ENCODE measurements at places on chromosomes 3 and 15. TPM values are rescaled to one million over a fixed set of nuclear protein-coding genes. Genes with fewer than 3 reads are reported as not detected.

GRCh38 chr3:175163686-175164085 lies 304.6 kb downstream of the NAALADL2 start:
- DNase-seq = no peak

- peak; percentile 29 for DNase-seq
Observed at GRCh38 chr3:14120111-14120920, 4.4 kb downstream of the CHCHD4 start.

DNA sequence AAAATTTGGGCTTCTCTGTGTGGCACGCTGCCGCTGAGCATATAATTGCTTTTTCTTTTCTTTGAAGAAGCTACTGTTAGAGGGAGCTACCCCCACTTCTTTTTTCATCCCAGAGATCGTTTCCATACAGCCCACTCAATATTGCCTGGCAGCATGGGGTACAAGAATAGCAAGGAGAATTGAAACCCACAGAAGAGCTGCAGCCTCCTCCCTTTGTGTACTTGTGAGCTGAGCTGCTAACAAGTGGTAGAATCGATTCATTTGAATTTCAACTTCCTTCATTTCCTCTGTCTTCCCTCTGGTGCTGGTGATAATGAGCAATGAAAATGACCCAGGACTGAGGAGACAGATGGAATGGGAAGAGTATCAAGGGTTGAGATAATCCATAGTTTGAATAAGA lies 64.9 kb downstream of the LRRC3B start:
- no peak for DNase-seq

DNA sequence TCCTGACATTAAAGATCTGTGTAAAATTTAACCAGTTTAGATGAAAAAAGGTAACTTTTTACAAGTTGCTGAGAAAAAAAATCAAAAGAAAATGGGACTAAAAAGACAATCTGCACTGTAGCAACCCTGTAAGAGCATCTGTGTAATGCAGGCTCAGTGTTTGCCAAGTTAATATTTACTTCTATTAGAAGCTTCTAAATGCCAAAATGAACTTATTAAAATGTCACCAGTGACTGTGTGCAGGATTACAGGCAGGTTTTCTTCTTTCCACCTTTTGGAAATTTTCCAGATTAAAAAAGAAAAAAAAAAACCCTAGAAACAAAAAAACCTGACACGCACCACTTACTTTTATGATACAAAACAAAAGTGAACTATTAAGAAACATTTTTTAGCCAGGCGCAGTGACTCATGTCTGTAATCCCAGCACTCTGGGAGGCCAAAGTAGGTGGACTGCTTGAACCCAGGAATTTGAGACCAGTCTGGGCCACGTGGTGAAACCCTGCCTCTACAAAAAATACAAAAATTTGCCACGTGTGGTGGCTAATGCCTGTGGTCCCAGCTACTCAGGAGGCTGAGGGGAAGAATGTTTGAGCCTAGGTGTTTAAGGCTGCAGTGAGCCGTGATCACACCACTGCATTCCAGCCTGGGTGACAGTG lies 87.2 kb downstream of the TJP1 start:
- no peak for DNase-seq

DNA sequence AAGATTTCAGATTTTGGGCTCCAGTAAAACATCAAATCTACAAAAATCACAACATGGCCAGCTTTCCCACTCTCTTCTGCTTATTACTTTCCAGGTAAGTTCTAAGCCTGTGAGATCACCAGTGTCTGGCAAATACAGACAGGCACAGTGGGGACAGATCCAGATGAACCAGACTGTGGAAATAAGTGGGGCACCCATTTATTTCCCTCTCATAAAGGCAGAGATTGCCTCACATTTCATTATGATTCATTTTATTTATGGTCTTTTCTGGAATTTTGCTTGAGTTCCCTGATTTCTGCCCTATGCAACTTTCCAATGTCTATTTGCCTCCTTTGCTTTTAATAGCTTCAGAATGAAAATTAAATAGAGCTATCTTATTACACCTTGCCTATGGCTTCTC lies 66.8 kb downstream of the GREM1 start:
- DNase-seq = no peak

- DNase-seq = no peak
Observed at GRCh38 chr15:52220251-52220650, 29.1 kb upstream of the GNB5 start.

GRCh38 chr3:129003578-129004112 lies 2.5 kb downstream of the EFCC1 start:
- DNase-seq = no peak

DNA sequence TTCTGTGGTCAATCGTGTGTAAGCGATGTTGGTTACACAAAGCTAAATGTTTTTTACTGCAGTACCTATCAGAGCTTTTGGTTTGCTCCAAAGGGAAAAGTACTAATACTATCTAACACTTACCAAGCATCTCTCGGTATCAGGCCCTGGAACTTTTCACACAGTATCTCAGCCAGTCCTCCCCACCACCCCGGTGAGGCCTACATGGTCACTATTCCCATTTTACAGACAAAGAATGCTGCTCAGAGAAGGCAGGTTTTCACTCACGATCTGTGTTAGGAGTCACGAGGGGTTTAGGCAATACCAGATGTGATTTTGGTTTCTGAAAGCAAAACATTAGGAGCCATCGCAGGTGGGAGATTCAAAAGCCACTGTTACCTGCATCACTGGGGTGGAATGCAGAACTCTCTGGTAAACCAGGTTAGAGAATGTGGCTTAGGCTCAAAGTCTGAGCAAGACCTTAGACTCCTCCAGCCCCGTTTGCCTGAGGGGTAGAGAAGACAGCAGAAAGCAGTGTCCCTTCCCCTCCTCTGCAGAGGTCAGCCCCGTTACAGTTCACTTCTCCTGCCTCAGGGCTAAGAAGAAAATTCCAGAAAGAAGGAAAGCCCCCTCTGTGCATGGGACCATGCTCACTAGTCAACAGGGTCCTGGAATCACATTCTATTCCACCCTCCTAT lies 57.2 kb downstream of the XXYLT1 start:
- DNase-seq = peak; percentile 37

SLC7A14 gene
- 13.5 TPM for total RNA-seq

- no peak for DNase-seq
Observed at GRCh38 chr3:186284661-186285060, 77.4 kb downstream of the DGKG start.

STRIT1 gene
- not detected for total RNA-seq

CHRM5 gene
- total RNA-seq = not detected

UQCRC1 gene
- 273 TPM for total RNA-seq

- DNase-seq = no peak
Observed at GRCh38 chr3:23602971-23603370, 202.8 kb upstream of the UBE2E1 start.

GRCh38 chr3:148077318-148077923 lies 620.3 kb upstream of the AGTR1 start:
- DNase-seq = no peak

DNA sequence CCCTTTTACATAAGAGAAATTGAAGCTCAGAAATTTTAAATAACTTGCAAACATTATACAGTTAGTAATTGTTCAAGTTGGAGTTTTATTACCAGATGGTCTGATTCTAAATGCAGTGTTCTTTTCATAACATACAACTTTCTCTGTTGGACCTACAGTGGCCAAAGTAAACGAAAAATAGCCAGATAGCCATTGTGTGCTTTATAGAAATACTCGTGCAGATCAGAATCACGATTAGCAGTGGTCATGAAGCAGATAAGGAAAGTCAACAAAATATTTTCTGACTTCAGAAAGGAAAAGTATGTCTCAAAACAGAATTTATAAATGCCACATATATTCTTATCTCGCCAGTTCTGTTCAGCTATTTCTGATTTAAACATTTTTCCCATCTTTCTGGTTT lies 436.9 kb downstream of the CNTN6 start:
- DNase-seq = no peak

DNA sequence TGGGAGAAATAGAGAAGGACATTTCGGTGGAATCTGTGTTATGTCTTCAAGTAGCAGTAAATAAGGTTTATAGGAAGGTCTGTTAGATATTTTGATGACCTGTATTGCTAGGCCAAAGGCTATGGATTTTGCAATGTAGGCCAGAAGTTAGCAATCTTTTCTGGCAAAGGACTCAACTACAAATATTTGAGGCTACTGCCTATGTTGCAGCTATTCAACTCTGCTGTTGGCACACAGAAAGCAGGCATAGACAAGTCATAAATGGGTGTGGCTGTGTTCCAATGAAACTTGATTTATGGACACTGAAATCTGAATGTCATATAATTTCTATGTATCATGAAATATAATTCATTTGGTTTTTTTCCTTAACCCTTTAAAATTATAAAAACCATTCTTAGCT lies 438.7 kb upstream of the C2CD4B start:
- DNase-seq = no peak

GRCh38 chr3:29416514-29416913 lies 135.6 kb downstream of the RBMS3 start:
- no peak for DNase-seq

RSL24D1 gene
- total RNA-seq = 65.8 TPM

- DNase-seq = no peak
Observed at GRCh38 chr3:171865191-171865865, 22.2 kb downstream of the TMEM212 start.

- DNase-seq = no peak
Observed at GRCh38 chr15:74318376-74319137, 48.9 kb downstream of the CYP11A1 start.

- DNase-seq = peak; percentile 78
Observed at GRCh38 chr3:40309925-40310695, 603 bp downstream of the EIF1B start.

DNA sequence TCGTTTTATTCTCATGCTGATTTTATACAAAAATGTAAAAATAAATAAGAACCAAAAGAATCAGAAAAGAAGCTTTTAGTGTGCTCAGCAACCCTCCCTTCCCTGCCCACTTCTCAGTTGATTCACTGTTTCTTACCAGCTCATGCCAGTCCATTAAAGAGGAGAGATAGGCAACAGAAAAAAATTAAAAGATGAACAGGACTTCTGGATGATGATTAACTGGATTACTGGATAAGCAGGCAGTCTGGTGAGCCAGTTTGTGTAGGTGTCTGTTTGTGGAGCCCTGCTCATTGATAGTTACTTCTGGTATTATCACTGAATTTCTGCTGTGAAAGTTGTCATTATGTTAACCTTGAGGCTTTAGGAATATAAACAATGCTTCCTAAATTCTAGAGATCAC lies 15.1 kb upstream of the GPR171 start:
- no peak for DNase-seq

MORC1 gene
- not detected for total RNA-seq

SCAPER gene
- total RNA-seq = 26.6 TPM

LIPC gene
- 33.1 TPM for total RNA-seq

PRICKLE2 gene
- 23.6 TPM for total RNA-seq

MAGEL2 gene
- total RNA-seq = 8.2 TPM

DNA sequence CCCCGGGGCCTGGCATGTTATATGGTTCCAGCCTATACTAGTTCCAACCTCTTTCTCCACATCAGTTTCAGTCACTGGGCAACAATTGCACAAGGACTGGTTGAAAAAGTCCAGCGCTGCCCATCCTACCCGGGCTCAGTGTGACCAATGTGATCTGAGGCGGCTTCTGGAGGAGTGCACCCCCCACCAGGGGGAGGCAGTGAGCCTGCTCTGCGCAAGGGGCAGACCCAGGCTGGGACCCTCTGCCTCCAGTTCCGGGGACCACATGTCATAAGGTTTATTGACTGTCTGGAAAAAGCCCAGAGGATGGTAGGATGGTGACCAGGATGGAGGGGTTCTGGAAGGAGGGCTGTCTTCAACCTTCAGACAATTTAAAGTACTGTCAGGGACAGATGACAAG lies 25.6 kb upstream of the NR2E3 start:
- DNase-seq = peak; percentile 68

DNA sequence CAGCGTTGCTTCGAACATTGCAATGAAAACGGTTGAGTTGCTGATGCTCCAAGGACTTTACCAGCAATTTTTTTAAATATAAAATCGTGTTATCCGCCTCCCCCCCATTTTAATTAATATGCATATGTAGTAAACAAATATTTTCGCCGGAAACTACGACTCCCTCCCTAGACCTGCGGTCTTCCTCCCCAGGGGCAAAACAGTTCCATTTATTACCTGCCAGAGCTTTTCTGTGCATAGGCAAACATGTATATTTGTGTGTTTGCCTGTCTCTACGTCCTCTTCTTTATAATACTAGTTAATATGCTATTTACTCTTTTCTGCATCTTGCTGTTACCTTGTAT lies 593 bp upstream of the RSL24D1 start:
- DNase-seq = no peak

ZPLD1 gene
- total RNA-seq = 1.5 TPM

RTP3 gene
- total RNA-seq = not detected

- DNase-seq = no peak
Observed at GRCh38 chr3:196284396-196284795, 3.1 kb downstream of the PCYT1A start.

DNA sequence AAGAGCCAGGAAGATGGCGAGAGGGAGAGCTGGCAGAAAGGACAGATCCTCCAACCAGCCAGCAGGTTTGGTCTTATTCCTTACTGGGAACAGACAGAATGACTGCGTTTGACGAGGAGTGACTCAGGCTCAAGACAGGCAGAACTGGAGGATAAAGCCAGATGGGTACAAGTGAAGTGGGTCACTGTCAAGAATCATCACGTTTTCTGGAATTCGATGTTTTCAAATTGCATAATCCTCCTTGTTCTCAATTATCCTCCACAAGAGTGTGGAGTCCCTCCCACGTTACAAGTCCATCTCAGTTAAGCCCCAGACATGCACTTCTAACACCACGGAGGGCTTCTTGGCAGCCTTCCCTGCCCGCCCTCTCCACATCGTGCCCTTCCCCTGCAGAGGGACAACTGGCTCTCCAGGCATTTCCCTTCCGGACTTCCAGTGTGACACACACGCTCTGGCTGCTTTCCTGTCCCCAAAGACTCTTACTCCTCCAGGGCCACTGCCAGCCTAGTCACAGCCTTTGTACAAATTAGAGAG lies 183.1 kb downstream of the CHST2 start:
- DNase-seq = no peak

DNA sequence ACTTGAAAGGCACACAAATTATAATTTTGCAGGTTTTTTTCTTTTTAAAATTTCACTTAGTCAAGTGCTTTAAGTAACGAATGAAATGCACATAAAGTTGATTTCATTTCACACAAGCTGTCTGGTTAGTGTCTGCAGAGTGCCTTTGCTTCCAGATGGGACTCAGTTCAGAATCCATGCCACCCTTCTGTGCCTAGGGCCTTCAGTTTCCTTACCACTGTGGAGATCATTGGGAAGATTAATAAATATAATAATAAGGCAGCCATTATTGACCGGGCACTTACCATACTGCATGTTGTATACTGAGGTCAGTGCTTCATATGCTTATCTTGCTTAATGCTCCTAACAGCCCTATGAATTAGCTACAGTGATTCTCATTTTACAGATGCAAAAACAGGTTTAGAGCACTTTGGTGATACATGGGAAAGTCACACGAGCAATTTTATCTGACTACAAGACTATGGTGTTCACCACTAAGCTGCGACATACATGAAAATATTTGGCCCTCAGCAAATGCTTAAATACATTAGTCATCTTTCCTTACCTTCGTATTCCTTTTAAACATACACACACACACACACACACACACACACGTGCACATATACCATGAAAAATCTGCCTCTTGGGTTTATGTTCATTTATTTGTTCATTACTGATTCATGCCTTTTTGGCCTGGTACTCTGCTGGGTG lies 3.1 kb downstream of the NMNAT3 start:
- no peak for DNase-seq

Data from type B pancreatic cell (in vitro differentiated cells).